ENCODE measurements at places on chromosomes 2 and 18. TPM values are rescaled to one million over a fixed set of nuclear protein-coding genes. Genes with fewer than 3 reads are reported as not detected.

Gene RAX
- total RNA-seq = not detected

Gene MRO
- total RNA-seq = 0.94 TPM

Gene CPO
- not detected for total RNA-seq

Gene ANKRD44
- total RNA-seq = 170 TPM

Gene RAB31
- total RNA-seq = 27.6 TPM

Gene KIF5C
- total RNA-seq = 379 TPM

Gene VWC2L
- total RNA-seq = 20.9 TPM

Gene MEX3C
- total RNA-seq = 104 TPM

Gene FAM228A
- 3.9 TPM for total RNA-seq

Gene SOWAHC
- 44.0 TPM for total RNA-seq

Gene CBLN2
- 39.3 TPM for total RNA-seq

Gene SULT1C4
- 6.6 TPM for total RNA-seq

Gene ZNF396
- total RNA-seq = 5.0 TPM

Gene STEAP3
- total RNA-seq = not detected

Gene MYO1B
- total RNA-seq = 49.4 TPM

Gene ERCC3
- total RNA-seq = 43.0 TPM

Gene C2orf72
- 32.4 TPM for total RNA-seq

Gene TSGA10
- total RNA-seq = 21.1 TPM

Gene IL36G
- not detected for total RNA-seq

Gene CXCR4
- 115 TPM for total RNA-seq

Gene SPAST
- 240 TPM for total RNA-seq

Gene INHA
- not detected for total RNA-seq

Gene ERFE
- total RNA-seq = 1.6 TPM

Gene SPOPL
- total RNA-seq = 29.3 TPM

Gene WNT10A
- total RNA-seq = not detected

Gene ANKRD30BL
- total RNA-seq = 27.9 TPM

Gene IGFBP5
- total RNA-seq = 17.2 TPM

Gene ANKRD30B
- 0.16 TPM for total RNA-seq

Gene SCG2
- total RNA-seq = 52.9 TPM

Gene NEU2
- total RNA-seq = not detected

Gene SELENOI
- total RNA-seq = 70.2 TPM

Gene VIT
- total RNA-seq = not detected

Gene DOK1
- total RNA-seq = 3.4 TPM

Gene CCL20
- total RNA-seq = not detected

Gene LDLRAD4
- total RNA-seq = 129 TPM

Gene IL37
- total RNA-seq = not detected

Gene AGXT
- total RNA-seq = not detected

Gene SCN9A
- 121 TPM for total RNA-seq

Gene AQP12A
- total RNA-seq = not detected

Gene DPP10
- 76.7 TPM for total RNA-seq

Gene UGT1A6
- total RNA-seq = not detected

Gene EGR4
- not detected for total RNA-seq

Gene CD8B
- not detected for total RNA-seq

Gene SLC40A1
- 43.0 TPM for total RNA-seq

Gene RAPGEF4
- total RNA-seq = 23.4 TPM

Gene ASB18
- total RNA-seq = 0.78 TPM

Gene REG3G
- total RNA-seq = not detected

Gene RRM2
- 4.8 TPM for total RNA-seq

Gene ACVR1C
- 20.7 TPM for total RNA-seq

Gene TUBA4B
- total RNA-seq = not detected

Gene ANKRD23
- 5.9 TPM for total RNA-seq

Gene CAPN14
- total RNA-seq = 1.4 TPM

Gene KCNJ3
- 22.8 TPM for total RNA-seq

Gene SPHKAP
- 21.2 TPM for total RNA-seq

Gene CFC1
- total RNA-seq = not detected

Gene NPAS2
- 7.2 TPM for total RNA-seq

Gene WDSUB1
- 30.9 TPM for total RNA-seq

Gene MFSD2B
- not detected for total RNA-seq
